Testis (tissue), 5 donors: ENCODE measurements at places on chromosomes 7 and 10. TPM values are rescaled to one million over a fixed set of nuclear protein-coding genes. Genes with fewer than 3 reads are reported as not detected.

DNA sequence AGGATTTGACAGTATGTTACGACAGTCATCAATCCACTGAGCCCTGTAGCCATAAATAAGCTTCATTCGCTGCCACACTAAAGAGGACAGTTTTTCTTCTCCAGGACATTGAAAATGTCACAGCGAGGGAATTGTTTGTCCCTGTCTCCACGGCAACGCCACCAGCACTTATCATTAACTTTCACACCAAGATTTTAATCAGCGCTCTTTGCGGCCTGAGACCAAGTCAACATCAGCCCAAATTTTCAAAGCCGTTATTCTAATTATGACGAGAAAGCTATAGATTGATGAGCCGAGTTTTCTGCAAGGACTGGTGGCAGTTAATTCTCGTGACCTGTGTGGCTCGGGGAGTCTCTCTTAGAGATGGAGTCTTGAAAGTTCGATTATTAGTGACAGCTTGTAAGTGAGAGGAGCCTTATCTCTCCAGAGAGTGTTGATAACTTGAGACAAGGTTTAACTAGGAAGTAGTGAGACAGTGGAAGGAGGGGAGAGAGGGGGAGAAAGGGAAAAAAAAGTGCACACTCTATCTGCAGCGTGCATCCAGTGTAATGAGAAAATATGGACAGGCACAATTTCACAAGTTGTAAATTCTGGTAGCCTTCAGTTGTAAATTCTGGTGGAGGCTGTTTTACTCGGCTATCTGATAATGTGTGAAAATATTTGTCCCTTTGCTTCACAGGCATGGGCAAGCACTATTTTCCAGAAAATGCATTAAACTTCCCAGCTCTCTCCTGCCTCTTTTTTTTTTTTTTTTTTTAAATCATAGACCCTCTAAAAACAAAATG is 473.3 kb downstream of the LRMDA start:
- H3K27me3 ChIP-seq = no peaks in the 10 kb centered on the region
- no peaks in the 10 kb centered on the region for H3K4me1 ChIP-seq
- DNase-seq = no peak
- no peak overlapping the region for H3K27ac ChIP-seq
- H3K4me3 ChIP-seq = no peak overlapping the region
- no peaks in the 10 kb centered on the region for H3K36me3 ChIP-seq

GRCh38 chr7:105387508-105388355 is 989 bp downstream of the SRPK2 start:
- peak; percentile 81 for DNase-seq
- peaks cover 8% of the 10 kb centered on the region for H3K4me1 ChIP-seq
- H3K27me3 ChIP-seq = no peaks in the 10 kb centered on the region
- peak overlapping the region; percentile 91 for H3K4me3 ChIP-seq
- peak overlapping the region; percentile 91 for H3K27ac ChIP-seq

GRCh38 chr10:132851451-132851850 is 65.5 kb upstream of the NKX6-2 start:
- no peaks in the 10 kb centered on the region for H3K27me3 ChIP-seq
- H3K36me3 ChIP-seq = no peaks in the 10 kb centered on the region
- H3K27ac ChIP-seq = no peak overlapping the region
- no peaks in the 10 kb centered on the region for H3K4me1 ChIP-seq
- DNase-seq = no peak
- H3K4me3 ChIP-seq = no peak overlapping the region

DNA sequence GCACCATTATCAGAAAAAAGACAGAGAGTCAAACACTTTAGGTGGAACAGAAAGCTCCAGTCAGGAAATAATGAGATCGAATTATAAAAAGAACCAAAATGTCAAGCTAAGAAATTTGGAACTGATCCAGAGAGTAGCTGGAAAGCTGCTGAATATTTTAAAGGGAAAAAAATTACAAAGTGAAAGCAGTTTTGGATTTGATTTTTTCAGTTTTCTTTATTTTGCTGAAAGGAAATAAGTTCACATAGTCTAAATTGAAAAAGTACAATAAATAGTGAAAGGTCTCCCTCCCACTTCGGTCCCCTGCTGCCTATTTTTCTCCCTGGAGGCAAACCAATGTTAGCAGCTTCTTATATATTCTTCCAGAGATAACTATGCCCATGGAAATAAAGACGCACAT is 11.3 kb upstream of the TOMM7 start:
- no peak for DNase-seq
- no peaks in the 10 kb centered on the region for H3K4me1 ChIP-seq
- H3K4me3 ChIP-seq = no peak overlapping the region
- H3K27ac ChIP-seq = no peak overlapping the region
- H3K27me3 ChIP-seq = no peaks in the 10 kb centered on the region

GRCh38 chr7:90320801-90321494 is at the start of gene FAM237B:
Gene FAM237B, minus strand, starts transcription at chr7:90321304. Its CDS starts 1,556 bp downstream, at chr7:90319748.
- no peaks in the 10 kb centered on the region for H3K4me1 ChIP-seq
- H3K36me3 ChIP-seq = no peaks in the 10 kb centered on the region

GRCh38 chr10:113958631-113959382 is 84.9 kb upstream of the ADRB1 start:
- no peak for DNase-seq
- no peaks in the 10 kb centered on the region for H3K4me1 ChIP-seq
- no peak overlapping the region for H3K27ac ChIP-seq
- H3K27me3 ChIP-seq = no peaks in the 10 kb centered on the region

- H3K27me3 ChIP-seq = no peaks in the 10 kb centered on the region
- H3K4me1 ChIP-seq = no peaks in the 10 kb centered on the region
- H3K36me3 ChIP-seq = no peaks in the 10 kb centered on the region
- no peak overlapping the region for H3K27ac ChIP-seq
- no peak overlapping the region for H3K4me3 ChIP-seq
These were observed 171.9 kb upstream of the RHOBTB1 start for GRCh38 chr10:61115897-61116296.

GRCh38 chr7:131057794-131058070 is 269.9 kb upstream of the MKLN1 start:
- DNase-seq = no peak
- peak overlapping the region; percentile 74 for H3K27ac ChIP-seq
- H3K4me3 ChIP-seq = no peak overlapping the region
- H3K4me1 ChIP-seq = peaks cover 14% of the 10 kb centered on the region
- no peaks in the 10 kb centered on the region for H3K27me3 ChIP-seq

Gene LHFPL3
- 0.47 TPM for total RNA-seq

Gene CAV2
- 40.2 TPM for total RNA-seq
